ENCODE measurements at places on chromosomes 13 and 19.

GRCh38 chr19:32976223-32976805, 4.3 kb downstream of the FAAP24 start:
- peak; percentile 66 for DNase-seq

DNA sequence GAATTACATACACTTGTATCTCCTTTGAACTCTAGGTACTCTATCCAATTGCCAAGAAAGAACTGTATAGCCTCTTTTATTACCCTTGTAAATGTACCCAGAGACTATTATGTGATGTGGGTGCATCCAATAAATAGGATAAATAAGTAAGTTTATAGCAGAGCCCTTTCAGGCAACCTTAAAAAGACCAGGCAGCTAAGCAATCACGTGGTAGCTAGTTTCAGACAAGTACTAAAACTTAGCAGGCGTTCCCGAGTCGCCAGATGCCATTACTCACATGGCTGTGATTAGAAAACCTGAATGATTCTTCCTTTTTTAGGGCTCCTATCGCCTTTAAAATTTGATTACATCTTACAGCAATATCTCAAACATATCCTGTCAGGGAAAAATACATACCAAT, 1303.0 kb downstream of the EFNB2 start:
- no peak for DNase-seq

- DNase-seq = no peak
These were observed 9.6 kb downstream of the DHDH start for GRCh38 chr19:48943081-48943480.

- DNase-seq = no peak
These were observed 42.4 kb downstream of the ADGRE2 start for GRCh38 chr19:14735915-14736314.

DNA sequence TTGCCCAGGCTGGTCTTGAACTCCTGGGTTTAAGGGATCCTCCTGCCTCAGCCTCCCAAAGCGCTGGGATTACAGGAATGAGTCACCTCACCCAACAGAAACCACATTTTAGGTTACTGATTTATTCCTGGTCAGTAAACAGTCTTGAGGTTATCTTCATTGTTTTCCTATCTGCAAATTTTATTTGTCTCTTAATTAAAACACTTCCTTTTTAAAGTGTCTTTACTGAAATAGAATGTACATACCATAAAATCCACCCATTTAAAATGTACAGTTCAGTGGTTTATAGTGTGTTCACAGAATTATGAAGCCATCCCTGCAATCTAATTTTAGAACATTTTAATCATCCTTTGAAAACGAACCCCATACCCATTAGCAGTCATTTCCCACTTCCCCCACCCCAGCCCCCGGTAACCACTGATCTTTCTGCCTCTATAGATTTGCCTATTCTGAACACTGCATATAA, 63.0 kb downstream of the MAP4K1 start:
- peak; percentile 20 for DNase-seq

GRCh38 chr13:105572401-105572800, 963.1 kb downstream of the EFNB2 start:
- no peak for DNase-seq

DNA sequence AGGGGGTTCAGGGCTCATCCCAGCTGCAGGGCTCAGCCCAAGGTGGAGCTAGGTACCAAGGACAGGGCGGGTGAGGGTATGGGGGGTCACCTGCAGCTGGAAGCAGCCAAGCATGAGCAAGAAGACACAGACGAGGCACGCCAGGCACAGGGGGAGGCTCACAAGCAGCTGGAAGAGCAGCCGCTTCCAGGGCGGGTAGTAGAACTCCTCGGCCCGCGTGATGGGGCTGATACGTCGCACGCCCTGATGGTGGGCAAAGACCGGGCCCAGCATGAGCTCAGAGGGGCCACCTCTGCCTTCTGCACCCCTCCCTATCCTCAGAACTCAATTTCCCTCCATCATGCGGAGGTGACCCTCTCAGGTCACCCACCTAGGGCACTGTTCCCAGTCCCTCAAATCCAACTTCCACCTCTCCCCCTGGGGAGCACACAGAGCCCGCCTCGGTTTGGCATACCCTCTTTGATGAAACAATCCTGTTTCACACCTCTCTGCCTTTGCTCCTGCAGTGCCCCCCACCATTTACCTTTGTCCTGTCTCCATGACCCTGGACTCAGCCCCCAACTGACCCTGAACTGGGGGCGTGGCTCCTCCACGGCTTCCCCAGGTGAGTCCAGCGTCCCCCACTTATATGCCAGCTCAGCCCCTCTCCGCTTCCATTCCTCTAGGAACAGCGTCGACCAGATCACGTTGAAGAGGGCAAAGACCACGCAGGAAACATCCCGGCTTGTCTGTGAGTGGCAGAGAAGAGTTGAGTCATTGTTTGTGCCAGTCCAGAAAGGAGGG, 4.2 kb downstream of the ANO8 start:
- no peak for DNase-seq

- DNase-seq = no peak
These were observed 710.7 kb upstream of the SGCG start for GRCh38 chr13:22470075-22470474.

DNA sequence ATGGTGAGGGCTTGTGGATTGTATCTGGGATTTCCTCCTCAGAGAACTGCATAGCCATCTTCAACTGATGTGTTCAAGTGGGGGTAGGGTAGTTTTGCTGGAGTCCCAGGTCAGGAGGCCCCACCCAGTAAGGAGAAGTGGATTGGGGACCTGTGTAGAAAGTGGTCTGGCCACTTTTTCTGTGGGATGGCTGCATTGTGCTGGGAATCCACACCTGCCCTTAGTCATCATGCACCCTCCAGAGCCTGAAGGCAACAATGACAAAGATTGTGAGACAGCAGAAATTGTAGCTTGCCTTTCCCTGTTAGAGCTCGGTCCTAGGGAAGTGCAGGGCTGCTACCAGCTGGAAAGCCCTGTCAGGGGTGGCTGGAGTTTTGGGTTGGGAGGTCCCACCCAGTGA, 255.4 kb downstream of the NDFIP2 start:
- no peak for DNase-seq

DNA sequence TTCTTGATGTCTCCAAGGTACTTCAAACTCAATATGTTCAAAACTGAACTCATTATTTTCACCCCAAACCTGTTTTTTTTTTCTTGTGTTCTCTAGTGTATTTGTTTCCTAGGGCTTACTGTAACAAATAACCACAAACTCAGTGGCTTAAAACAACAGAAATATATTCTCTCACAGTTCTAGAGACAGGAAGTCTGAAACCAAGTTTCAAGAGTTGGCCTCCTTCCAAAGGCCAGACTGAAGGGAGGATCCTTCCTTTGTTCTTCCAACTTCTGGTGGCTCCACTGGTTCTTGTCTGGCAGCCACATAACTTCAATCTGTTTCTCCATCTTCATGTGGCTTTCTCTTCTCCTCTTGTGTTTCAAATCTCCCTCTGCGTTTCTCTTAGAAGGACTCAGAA, 62.0 kb upstream of the PDCD5 start:
- DNase-seq = no peak
